ENCODE measurements at places on chromosomes 6 and 20. TPM values are rescaled to one million over a fixed set of nuclear protein-coding genes. Genes with fewer than 3 reads are reported as not detected.

The SLC22A2 gene
- 1.1 TPM for total RNA-seq

GRCh38 chr6:118580585-118581419 lies 32.7 kb downstream of the PLN start:
- DNase-seq, result peak; percentile 69

The LPIN3 gene
- total RNA-seq, result 22.6 TPM

- no peak for DNase-seq
Observed at GRCh38 chr6:108616544-108616943, 55.8 kb downstream of the FOXO3 start.

- no peak for DNase-seq
Observed at GRCh38 chr6:47034926-47035325, 7.2 kb downstream of the ADGRF1 start.

- DNase-seq, result no peak
Observed at GRCh38 chr20:8255945-8256632, 124.0 kb downstream of the PLCB1 start.

The C4B gene
- 149 TPM for total RNA-seq

- DNase-seq, result no peak
Observed at GRCh38 chr6:166515072-166515810, 71.2 kb downstream of the RAMACL start.

DNA sequence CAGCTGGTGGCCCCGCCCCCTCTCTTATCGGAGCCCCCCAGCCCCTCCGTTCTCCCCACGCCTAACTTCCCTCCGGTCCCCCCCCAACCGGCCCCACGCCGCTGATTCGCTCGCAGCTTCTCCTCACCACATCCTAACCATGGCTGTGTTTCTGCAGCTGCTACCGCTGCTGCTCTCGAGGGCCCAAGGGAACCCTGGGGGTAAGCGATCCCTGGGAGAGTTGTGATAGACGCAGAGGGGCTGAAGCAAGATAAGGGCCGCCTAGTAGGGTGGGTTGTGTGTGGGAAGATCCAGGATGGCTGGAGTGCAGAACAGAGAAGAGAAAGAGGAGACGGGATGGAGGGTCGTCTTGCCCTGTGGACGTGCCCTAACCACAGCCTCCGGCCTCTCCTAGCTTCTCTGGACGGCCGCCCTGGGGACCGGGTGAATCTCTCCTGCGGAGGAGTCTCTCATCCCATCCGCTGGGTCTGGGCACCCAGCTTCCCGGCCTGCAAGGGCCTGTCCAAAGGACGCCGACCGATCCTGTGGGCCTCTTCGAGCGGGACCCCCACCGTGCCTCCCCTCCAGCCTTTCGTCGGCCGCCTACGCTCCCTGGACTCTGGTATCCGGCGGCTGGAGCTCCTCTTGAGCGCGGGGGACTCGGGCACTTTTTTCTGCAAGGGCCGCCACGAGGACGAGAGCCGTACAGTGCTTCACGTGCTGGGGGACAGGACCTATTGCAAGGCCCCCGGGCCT lies at the start of gene MPIG6B:
TSS of gene MPIG6B (plus strand) at position 129 of the 735 bp plus-strand sequence. CDS start at position 140, 11 bp downstream.
- no peak for DNase-seq

DNA sequence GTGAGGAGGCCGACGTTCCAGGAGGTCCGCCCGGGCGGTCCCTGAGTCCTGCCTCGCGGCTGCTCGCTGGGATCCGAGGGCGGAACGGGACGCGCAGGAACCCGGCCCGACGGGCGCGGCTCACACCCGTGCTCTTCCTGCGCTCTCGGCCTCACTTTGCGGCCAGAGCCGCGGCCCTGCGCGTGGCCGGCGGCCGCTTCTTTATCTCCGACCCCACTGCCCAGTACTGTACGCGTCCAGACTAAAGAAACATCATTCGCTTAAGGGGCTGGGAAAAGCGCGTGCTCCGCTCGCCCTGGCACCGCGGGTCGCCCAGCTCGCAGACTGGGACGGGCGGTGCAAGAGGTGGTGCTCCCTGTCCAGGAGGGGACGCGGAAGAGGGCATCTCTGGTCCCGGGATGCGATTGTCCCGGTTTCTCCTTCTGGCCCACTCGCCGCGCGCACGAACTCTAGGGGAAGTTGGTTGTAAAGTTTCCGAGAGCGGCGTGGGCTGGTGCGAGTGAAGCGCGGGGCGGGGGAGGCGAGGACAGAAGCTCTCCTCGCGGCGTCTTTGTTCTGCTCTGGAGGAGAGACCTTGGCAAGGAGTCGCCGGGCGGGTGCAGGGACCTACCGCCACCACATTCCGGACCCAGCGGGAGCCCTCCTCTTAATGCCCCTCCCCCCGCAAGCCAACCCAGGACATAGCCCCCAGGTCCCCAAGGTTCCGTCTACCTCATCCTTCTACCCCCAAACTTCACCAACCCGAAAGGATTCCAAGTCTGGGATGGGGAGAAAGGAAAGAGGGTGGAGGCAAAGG lies 71.0 kb downstream of the SOX4 start:
- peak; percentile 80 for DNase-seq

The ERVFRD-1 gene
- total RNA-seq, result 0.12 TPM

DNA sequence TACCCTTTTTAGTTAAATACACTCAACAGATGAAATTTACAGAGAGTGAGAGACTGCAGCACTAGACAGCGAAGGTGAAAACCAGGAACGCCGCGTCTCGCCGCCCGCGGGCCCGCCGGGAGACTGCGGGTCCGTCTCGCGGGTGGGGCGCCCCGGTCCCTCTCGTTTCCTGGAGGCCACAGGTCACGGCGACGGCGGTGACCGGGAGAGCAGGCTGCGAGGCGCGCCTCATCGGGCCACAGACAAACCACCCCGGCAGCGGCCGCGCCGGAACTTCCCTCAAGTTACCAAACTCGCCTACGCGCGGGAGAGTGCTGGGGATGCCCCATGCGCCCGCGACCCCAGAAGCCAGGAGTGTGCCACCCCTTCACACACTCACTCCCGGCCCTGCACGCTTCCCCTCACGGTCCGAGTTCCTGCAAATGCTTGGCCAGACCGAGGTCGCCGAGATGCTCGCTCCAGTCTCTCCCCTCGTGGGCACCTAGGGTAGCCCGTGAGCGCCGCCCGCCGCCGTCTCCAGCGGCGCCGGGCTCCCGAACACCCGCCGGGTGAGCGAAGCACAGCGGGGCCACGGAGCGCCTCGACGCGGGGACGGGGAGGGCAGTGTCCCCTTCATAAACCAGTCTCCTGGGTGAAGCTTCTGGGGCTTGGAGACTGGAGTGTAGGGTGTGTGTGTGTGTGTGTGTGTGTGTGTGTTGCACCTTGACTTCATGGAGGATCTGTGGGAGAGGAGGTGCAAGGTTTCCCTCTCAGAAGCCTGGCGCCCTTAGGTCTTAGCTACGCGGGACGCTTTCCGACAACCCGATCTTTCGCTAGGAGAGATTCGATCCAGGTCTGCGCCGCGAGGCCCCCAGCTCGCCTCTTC lies 1.4 kb downstream of the BACH2 start:
- DNase-seq, result peak; percentile 85

The PHF3 gene
- total RNA-seq, result 69.2 TPM

The ZSCAN16 gene
- 5.0 TPM for total RNA-seq

GRCh38 chr6:71496018-71496721 lies 207.6 kb downstream of the OGFRL1 start:
- no peak for DNase-seq

GRCh38 chr6:128079021-128079420 lies 178.2 kb upstream of the THEMIS start:
- DNase-seq, result no peak

DNA sequence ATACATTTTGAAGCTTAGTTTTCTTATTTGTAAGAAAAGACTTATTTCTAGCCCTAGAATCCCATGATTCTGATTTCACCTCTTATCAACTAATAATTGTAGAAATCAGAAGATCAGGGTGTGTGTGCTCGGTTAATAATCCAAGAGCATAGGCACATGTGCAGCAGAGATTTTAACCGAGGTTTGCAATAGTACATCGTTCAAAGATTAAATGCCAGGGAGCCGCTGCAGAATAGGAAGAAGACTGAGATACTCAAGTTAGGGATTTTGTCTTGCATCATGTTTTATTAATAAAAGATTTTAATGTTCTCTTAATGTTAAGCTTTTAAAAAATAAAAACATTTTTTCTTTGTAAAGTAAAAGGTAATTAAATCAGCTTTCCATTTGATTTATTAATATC lies 6.9 kb downstream of the STX16 start:
- DNase-seq, result no peak

DNA sequence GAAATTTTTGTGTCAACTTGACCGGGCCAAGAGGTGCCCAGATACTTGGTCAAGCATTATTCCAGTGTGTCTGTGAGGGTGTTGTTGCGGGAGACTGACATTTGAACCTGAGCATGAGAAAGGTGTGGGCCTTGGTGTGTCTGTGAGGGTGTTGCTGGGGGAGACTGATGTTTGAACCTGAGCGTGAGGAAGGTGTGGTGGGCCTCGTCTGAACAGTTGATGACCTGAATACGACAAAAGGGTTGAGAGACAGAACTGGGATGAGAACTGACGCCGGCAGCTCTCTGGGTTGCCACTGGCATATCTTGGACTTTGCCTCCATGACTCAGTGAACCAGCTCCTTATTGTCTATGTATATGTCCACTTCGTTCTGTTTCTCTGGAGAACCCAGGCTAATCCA lies 240.5 kb downstream of the ERMARD start:
- DNase-seq, result peak; percentile 54

The PRR18 gene
- not detected for total RNA-seq

The C4A gene
- total RNA-seq, result 258 TPM

- no peak for DNase-seq
Observed at GRCh38 chr6:1379017-1379787, 10.2 kb upstream of the FOXF2 start.

The SLC16A10 gene
- 12.2 TPM for total RNA-seq

GRCh38 chr6:47253136-47253535 lies 56.6 kb downstream of the TNFRSF21 start:
- no peak for DNase-seq

DNA sequence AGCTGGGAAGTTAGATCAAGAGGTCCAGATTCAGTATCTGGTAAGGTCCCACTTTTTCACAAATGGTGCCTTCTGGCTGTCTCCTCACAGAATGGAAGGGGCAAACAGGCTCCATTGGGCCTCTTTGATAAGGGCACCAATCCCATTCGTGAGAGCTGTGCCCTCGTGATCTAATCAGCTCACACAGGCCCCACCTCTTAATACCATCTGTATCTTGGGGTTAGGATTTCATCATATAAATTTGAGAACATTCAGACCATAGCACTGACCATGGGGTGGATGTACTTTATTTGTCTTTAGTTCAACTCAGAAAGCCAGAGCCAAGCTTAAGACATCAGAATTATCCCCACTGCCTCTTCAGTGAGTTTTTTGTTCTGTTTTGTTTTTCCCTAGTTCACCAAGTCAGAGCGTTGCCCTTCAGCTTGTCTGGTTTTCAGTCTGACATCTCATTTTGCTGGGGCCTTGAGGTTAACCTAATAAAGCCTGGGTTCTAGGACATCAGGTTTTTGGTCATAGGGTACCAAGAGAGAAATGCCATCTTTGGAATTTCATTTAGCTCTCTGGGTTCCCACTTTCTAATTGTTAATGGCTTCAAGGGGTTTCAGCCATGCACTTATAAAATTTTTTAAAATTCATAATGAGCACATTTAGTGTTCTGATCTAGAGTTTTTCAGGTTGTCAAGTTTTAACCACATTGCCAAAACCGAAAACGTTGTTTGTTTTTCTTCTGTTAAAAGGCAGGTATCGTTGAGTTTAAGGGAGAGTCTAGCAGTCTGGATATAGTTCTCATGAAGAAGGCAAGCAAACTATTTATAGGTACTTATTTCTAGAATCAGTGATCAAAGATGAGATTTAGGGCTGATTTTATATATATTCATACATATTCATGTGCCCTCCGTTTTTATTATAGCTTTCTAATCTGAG lies 19.0 kb downstream of the SENP6 start:
- DNase-seq, result no peak

The GSTA4 gene
- total RNA-seq, result 20.3 TPM

DNA sequence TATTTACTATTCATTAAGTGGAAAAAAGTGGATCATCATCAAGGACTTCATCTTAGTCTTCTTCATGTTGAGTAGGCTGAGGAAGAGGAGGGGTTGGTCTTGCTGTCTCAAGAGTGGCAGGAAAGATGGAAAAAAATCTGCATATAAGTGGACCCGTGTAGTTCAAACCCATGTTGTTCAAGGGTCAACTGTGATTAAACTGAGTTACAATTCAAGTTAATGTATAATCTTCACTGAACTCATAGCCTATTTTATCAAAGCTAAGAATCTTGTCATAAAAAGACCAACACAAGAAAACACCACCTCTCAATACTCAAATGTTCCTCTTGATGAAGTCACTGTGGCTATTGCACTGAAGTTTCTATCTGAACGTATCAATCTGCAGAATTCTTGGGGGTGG lies 260.2 kb downstream of the FNDC1 start:
- no peak for DNase-seq

GRCh38 chr6:44002593-44003344 lies 124.5 kb downstream of the MRPL14 start:
- peak; percentile 86 for DNase-seq

DNA sequence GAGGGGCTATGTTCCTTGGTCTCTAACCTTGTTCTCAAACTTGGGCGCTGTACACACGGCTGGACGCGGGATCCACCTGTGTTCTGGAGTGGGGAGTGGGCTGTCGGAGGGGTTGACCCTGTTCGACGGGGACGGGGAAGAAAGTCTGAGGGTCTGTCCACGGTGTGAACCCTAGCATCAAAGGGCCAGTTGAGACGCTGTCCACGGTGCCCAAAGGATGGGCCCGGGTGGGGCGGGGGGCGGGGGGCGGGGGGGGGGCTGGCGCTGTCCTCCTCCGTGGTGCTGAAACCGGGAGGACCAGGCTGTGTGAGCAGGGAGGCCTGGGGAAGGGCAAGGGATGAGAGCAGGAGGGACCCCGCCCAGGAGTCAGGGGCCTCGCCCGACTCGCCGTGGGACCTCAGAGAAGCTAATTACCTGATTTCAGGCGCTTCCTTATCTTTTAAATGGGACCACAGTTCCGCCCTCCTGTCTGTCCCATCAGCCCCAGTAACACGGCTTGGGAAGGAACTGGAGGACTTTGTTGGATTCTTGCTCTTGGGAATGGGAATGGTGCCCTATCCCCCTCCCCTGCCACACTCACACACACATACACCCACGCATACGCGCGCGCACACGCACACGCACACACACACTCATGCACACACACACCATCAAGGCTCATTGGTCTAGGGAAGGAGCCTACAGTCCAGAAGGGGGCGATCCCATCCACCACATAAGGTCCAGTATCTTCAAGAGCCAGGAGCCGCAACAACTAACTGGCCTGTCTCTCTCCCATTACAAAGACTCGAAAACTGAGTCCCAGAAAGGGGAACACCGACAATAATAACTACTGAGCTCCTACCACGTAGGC lies 1.0 kb upstream of the VSTM2L start:
- no peak for DNase-seq

DNA sequence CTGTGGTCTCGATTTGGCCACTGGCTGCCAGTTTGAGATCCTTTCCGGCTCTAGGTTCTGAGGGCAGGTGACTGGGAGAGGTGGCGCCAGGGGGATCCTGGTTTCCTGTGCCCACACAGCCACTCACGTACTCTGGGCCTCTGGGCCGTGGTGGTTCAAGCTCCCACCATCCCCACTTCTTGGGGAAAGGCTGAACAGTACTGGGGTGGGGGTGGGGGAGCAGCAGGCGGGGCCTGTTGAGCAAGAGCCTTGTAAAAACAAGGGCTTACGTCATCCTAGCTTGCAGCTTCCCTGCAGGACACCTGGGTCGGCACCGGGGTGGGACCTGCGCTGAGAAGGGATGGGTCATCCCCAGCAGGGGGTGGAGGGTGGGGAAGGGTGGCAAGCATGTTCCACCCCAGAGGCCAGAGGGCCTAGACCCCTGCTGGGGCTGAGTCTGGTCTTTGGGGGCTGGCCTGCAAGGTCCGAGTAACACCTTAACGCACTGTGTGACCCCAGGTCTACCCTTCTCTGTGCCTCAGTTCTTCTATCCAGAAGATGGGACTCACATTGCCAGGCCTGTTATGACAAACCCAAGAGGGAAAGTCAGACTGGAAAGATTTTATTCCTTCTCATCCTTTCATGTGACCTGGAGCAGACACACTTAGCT lies 3.1 kb upstream of the CEBPB start:
- no peak for DNase-seq

The VGLL2 gene
- total RNA-seq, result not detected

Data from aorta (tissue), 5 donors.